Kidney capillary endothelial cell (primary cell): ENCODE measurements at places on chromosomes 2 and 18.

- peak; percentile 75 for DNase-seq
Observed at GRCh38 chr2:147910990-147911473, 66.2 kb downstream of the ACVR2A start.

GRCh38 chr18:26057344-26057773 is 33.1 kb downstream of the SS18 start:
- no peak for DNase-seq

GRCh38 chr18:48983793-48984437 is 33.1 kb upstream of the SMAD7 start:
- no peak for DNase-seq

DNA sequence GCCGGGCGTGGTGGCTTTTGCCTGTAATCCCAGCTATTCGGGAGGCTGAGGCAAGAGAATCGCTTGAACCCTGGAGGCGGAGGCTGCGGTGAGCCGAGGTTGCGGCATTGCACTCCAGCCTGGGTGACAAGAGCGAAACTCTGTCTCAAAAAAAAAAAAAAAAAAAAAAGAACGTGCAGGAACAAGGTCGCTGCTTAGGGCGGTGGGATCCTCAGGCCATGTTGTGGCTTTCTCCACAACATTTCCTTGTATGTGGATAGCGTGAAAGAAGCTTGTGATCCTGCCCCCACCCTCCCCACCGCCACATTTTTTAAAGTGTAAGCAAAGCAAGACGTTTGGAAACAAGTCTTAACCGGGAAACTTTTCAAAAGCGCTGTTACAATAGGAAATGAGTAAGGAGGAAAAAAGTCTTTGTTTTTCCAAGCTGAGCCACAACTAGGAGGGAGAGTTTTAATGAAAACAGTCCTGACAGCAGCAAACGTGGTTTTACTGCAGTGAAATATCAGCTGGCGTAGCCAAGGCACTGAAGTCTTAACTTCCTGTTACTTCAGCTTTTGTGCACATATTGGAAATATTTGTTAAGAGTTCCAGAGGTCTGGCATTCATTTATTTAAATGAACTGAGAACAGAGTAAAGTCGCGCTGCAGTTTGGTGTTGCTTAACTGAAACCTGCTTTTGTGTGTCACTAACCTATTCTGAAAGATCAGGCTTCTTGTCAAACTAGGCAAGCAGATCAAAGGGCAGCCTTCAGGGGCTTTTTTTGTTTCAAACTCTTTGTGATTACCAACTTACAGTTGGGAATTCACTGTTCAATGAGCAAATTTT is 3.8 kb downstream of the TGIF1 start:
- peak; percentile 90 for DNase-seq

DNA sequence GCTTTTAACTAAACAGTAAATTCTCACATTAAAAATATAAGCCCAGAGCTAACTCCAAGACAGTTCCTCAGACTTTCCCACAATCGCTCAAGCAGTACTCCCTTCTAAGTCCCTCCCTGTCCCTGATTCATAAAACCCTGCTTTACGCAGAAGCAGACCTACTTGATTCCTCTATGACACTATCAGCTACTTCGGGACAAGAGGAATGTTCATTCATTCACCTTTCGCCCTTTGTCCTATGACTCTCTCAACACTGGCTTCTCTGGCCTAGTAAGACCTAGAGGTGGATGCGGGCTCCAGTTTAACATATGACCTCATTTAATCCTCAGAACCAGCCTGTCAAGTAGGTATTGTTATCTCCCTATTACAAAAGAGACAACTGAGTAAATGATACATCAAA is 10.2 kb downstream of the LPIN2 start:
- no peak for DNase-seq

DNA sequence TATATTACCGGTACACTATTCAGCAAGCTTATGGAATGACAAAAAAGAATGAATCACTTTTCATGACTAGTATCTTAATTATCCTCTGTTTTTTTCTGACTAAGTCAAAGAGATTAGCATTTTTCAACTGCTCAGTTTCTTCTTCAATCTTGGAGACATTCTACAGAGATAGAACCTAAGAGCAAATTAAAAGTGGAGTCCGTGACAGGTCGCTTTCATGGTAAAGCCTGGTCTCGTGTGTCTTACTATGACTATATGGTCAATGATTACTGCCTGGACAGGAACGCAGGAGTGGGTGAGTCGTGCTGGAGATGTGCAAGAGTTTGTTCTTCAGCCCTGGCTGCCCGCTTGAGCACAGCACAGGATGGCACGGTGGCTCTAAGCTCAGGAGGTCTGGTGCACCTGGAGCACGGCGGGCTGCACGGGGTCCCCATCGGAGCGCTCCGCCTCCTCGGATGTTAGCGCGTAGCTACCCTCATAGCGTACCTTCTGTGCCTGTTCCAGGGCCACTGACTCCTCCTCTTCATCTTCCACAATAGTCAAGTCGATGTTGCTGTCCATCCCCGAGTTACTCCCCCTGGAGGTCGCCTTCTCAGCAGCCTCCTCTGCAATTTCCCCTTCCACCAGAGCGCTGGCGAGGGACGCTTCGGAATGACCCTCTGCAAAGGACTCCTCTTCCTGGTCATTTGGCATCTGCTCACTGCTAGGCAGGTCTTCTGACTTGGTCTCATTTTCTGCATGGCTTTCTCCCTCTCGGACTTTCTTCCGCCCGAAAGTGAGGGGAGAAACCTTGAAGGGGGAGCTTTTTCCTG is 11.1 kb downstream of the CAVIN2 start:
- DNase-seq, result no peak

GRCh38 chr18:74242438-74243096 is 49.2 kb downstream of the CYB5A start:
- DNase-seq, result no peak

- DNase-seq, result no peak
Observed at GRCh38 chr2:76444732-76445131, 734.0 kb upstream of the GCFC2 start.

DNA sequence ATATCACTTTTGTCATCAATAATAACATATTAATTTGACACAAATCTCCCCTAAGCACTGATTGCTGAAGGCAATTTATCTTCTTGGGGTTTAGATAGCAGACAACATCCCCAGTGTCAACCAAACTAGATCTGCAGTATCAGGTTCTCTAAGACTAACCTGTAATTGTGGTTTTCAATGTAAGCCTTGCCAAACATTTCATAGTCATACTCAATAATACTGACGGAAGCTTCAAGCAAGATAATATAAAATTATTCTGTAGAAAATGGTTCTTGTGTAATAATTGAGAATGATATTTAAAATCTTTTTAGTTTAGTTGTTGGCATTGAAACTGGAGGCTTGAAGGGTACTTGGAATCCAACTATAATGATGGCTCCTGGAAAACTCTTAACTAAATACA is 186.3 kb downstream of the RIT2 start:
- no peak for DNase-seq

- DNase-seq, result no peak
Observed at GRCh38 chr18:61950371-61950770, 57.6 kb upstream of the RNF152 start.

GRCh38 chr2:144198116-144198515 is 321.8 kb downstream of the ZEB2 start:
- DNase-seq, result peak; percentile 48
